Fibroblast of the aortic adventitia (primary cell): ENCODE measurements at places on chromosomes 11 and 22.

DNA sequence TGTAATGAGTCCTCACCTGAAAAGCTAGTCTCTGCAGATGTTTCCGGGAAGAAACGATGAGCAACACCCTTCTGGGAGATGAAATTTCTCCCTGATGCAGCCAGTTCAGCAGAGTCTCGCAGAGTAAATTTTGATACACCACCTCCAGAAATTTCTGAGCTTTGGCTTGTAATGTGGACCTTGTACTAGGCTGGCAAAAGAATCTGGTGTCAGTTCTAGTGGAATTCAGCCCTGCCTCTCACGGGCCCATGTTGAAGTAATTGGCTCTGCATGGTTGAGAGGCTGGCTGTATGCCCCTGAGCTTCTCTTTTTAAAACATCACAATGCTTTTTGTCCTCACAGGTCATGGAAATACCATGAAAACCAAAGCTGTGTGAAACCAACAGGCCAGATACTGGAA, at the start of gene GLYAT:
TSS of gene GLYAT (minus strand) at position 125 of the 400 bp plus-strand sequence. CDS start 7,447 bp downstream, outside the sequence.
- no peak for DNase-seq

- no peak for DNase-seq
Measured at GRCh38 chr11:126385991-126386728, 30.7 kb downstream of the ST3GAL4 start.

DNA sequence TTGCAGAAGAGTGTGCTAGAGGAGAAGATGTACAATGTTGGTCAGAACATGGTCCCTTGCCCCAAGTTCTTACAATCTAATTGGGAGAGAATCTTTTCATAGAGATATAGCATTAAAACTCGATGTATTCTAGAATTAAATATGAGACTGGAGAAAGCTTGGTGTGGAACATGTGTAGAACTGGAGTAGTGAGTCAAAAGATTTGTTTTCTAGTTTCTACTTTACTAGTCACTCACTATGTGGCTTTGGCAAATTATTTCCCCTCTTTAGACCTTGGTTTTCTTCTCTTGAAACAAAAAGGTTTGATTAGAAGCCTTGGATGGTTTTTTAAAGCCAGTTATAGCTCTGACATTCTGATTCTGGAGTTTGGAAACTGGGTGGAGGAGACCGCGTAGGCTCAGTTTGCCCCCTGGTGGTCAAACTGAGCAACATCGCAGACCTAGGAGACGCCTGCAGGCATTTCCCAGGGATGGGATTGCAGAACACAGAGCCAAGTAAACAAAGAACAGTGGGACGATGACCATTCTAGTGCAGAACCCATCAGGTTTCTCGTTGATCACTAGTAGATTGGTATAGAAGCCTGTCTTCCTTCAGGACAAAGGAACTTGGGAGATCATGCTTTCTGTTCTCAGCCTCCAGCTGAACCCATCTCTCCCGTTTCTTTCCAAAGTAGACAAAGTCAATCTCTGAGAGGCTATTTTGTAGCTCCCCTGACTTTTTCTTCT, 8.5 kb upstream of the CHRDL2 start:
- peak; percentile 75 for DNase-seq

DNA sequence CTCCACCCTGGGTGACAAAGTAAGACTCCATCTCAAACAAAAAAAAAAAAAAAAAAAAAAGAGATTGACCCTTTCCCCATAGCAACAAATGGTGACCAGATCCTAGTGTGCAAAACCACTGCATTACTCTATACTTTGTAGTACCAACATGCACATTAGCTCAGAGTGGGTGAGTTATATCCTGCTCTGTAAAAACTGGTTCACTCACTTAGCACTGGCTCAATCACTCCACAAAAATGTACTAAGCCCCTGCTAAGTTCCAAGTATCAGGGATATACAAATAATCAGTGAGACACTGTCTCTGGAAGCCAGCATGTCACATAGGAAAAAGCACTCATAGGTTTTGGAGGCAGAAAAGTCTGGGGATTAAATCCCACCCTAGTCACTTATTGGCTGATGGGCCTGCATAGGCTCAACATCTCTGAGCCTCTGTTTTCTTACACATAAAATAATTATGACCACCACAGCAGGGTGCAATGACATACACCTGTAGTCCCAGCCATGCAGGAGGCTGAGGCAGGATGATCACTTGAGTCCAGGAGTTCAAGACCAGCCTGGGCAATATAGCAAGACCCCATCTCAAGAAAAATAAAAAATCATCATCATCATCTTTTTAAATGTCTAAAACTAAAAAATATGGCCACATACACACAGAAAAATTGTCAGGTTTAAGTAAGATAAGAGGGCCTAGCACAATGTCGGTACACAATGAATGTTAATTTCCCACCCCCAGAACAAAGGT, 11.9 kb downstream of the FAM168A start:
- peak; percentile 31 for DNase-seq

GRCh38 chr11:75562836-75563484, 907 bp downstream of the SERPINH1 start:
- peak; percentile 53 for DNase-seq

GRCh38 chr11:19962801-19963175, 197.5 kb downstream of the DBX1 start:
- DNase-seq, result peak; percentile 84

GRCh38 chr11:41225856-41226633, 233.4 kb downstream of the LRRC4C start:
- DNase-seq, result no peak

- DNase-seq, result no peak
Measured at GRCh38 chr22:24407278-24407665, 20.1 kb upstream of the ADORA2A start.

- DNase-seq, result peak; percentile 97
Measured at GRCh38 chr11:128715691-128716561, 22.1 kb downstream of the FLI1 start.

DNA sequence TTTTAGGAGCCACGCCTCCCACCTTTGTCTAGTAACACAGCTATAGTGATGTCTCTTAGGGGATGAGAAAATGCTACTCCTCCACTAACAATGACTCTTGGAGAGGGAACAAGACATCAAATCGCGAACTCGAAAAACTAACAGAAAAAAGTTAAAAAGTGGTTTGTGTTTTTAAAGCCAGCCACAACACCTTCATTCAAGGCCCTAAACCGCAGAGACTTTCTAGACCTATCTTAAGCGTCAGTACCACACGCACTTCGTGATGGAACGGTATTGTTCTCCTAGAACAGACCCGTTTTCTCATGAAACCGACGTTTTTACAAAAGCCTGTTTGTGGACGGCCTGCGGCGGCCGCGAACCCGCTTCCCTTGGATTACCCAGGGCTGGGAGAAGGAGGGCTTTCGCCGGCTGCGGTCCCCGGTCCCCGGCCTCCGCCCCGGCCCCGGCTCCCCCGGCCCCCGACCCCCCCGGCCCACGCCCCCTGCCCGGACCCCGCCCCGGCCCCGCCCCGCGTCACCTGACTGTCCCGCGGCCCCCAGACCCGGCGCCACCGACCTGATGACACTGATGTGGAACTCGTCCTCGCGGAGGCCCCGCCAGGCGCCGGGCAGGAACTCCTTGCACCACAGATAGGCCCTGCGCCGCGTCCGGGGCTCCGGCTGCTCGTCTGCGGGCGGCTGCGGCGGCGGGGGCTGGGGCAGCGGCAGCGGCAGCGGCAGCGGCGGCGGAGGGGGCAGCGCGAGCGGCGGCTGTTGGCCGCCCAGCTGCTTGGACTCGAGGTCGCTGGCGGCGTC, 718 bp downstream of the CHKA start:
- DNase-seq, result peak; percentile 47

GRCh38 chr11:94771951-94772350, 3.8 kb downstream of the AMOTL1 start:
- DNase-seq, result no peak

GRCh38 chr11:119691020-119691666, 37.9 kb downstream of the NECTIN1 start:
- DNase-seq, result no peak

DNA sequence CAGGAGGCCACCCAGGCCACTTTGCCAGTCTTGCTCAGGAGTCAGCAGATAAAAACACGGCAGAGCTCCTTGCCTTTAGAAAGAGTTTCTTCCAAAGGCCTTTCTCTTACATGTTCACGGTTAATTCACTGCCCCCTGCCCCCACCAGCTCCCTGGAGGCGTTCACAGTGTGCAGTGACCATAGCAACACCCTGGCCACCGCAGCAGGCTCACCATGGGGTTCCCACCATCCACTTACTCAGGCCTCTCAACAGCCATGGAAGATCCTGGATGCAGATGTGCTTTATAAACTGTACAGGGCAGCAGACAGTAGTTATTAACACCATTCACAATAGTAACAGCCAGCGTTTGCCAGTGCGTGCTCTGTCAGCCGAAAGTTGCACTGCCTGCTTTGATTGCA, 10.6 kb upstream of the MYO7A start:
- no peak for DNase-seq

DNA sequence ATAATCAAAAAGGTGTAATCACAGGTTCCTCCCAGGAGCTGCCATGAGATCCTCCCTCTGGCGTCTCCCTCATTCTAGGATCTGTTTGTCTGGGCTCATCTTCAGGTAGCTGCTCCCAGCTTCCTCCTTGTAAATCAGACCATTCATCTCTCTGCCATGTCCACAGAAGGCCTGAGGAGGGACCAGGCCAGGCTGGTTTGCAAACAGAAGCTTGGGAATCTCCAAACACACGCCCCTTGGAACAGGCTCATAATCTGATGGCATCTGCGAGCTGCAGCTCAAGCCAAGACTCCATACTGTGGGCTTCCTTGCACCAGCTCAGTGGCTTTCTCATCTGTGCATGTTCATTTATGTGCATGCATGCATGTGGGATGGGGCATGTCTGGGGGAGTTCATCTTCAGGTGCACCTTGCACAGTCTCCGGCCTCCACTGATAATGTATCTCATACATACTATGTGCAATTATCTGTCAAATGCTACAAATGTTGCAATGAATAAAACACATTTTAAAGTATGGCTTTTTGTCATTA, 134.9 kb downstream of the NXPE2 start:
- no peak for DNase-seq

- no peak for DNase-seq
Measured at GRCh38 chr22:17836992-17837742, 62.9 kb upstream of the BID start.

DNA sequence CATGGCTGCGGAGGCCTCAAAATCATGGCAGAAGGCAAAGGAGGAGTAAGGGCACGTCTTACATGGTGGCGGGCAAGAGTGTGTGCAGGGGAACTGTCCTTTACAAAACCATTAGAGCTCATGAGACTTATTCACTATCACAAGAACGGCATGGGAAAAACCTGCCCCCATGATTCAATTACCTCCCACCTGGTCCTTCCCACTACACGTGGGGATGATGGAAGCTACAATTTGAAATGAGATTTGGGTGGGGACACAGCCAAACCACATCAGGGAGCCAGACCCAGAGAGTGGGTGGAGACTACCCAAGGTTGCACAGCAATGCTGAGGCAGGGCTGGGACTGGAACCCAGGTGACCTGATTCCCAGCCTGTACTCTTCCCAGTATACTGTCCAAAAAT, 8.6 kb upstream of the TMPRSS6 start:
- DNase-seq, result no peak

DNA sequence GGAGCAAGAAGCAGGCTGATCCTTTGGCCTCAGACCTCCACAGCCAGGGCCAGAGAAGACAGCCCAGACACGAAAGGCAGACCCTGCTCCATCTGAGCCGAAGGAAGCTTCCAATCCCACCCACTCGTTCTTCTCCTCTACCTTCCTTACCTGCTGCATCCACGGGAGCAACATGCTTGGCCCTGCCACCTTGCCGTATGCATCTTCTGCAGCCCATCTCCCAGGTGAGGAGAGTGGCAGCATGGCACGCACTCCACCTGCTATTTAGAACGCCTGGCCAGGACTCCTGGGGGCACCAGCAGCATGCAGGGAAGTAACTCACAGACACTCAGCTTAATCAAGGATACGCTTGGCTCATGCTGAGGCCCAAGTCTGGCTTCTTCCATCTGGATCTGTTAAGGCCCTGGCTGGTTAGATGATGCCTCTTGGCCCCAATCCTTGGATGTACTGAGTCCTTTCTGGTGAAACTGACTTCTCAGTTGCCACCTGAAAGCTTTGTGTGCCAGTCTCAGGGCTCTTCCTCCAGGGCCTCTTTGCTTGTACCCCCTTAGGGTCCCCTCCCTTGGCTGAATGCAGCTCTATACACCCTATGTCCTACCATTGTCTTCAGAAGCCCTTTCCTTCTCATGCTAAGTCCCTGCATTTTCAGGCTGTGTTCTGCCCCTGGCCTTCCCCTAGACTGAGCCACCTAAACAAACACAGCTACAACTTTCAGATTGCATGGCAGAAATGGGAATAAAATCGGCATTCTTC, 604.9 kb downstream of the BUD13 start:
- no peak for DNase-seq

- no peak for DNase-seq
Measured at GRCh38 chr11:35107861-35108260, 31.1 kb upstream of the CD44 start.

DNA sequence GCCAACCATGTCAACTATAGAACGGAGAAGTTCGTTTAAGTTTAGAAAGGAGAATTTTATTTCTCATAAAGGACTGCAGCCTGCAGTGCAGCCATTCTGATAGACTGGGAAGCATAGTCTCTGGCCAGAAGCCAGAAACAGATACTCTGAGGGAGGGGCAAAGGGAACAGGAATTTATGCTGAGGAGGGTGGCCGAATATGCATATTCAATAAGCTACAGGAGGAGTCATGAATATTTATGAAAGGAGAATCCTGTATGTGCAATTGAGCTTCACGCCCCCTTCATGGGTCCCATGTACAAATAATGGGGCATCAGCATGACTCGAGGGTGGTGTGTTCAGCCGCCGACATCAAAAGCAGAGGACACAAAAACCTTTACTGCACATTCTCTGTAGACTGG, 199.9 kb downstream of the CWF19L2 start:
- DNase-seq, result no peak
